ENCODE measurements at places on chromosomes 7 and 10.

- DNase-seq = no peak
These were observed 2.1 kb upstream of the JMJD1C start for GRCh38 chr10:63467841-63468240.

DNA sequence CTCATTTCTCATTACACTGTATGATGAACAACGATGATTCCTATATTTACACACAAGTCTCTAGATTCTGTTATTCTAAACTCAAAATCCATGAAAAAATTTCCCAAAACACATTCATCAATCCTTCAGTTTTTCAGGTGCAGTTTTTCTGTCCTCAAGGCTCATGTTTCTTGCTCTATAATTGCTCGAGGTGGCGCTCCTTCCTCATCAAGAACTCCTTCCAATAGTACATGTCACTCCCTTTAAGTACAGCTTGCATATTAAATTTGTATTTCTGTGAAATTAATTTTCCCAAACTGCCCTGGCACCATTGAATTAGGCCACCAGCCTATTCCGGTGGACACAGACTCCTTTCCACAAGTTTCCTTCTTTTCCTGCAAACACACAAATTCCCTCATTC lies 188.7 kb upstream of the MINDY3 start:
- DNase-seq = no peak

GRCh38 chr10:112792487-112793201 lies 157.4 kb upstream of the TCF7L2 start:
- no peak for DNase-seq

- DNase-seq = no peak
These were observed 103.5 kb upstream of the FAM3C start for GRCh38 chr7:121499624-121500023.

GRCh38 chr7:74143383-74143782 lies 30.8 kb upstream of the EIF4H start:
- DNase-seq = no peak

DNA sequence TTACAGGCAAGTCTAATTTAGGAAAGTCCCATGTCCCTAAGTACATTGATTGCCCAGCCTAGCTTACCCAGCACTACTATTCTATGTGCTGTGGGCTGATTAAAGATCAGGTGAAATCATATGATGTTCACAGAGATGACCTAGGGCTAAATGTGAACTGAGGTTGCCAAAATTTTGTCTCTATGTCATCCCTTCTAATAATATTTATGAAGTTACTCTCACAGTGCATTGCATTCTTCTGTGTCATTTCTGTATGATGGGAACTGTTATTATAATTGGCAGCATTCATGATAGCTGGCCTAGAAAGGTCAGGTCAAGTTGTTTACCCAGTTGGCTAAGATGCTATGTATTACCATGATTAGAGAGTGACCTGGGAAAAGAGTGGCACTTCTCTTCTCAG lies 2.8 kb upstream of the PDK4 start:
- DNase-seq = no peak

- DNase-seq = no peak
These were observed 9.1 kb downstream of the PRPS1L1 start for GRCh38 chr7:18018296-18019215.

- DNase-seq = no peak
These were observed 43.2 kb downstream of the HDAC9 start for GRCh38 chr7:18538554-18539250.

- no peak for DNase-seq
These were observed 77.2 kb downstream of the CDH23 start for GRCh38 chr10:71473671-71474599.

- DNase-seq = no peak
These were observed 17.9 kb upstream of the SMO start for GRCh38 chr7:129170441-129171021.

DNA sequence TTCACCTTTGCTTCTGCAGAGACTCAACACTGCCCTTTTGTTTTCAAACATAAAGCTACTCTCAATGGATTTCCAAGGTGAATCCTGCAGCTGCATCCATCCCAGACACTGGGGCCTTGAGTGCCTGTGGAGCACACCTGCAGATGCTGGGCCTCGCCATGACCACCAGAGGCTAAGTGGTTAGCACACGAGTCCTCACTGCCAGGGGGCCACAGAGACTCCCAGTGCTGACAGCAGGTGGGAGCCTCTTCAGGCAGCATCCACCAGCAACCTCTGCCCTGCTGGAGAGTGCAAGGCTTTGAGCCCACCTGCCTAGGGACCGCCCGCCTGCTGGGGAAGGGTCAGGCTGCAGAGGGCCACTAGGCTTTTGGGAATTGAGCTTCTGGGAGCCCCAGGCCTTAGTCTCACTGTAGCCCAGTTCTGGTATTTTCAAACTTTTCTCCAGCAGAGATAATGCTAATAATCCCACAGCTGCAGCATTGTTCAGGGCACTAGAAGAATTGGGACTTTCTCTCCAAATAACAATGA lies 9.4 kb upstream of the HPS1 start:
- DNase-seq = no peak

DNA sequence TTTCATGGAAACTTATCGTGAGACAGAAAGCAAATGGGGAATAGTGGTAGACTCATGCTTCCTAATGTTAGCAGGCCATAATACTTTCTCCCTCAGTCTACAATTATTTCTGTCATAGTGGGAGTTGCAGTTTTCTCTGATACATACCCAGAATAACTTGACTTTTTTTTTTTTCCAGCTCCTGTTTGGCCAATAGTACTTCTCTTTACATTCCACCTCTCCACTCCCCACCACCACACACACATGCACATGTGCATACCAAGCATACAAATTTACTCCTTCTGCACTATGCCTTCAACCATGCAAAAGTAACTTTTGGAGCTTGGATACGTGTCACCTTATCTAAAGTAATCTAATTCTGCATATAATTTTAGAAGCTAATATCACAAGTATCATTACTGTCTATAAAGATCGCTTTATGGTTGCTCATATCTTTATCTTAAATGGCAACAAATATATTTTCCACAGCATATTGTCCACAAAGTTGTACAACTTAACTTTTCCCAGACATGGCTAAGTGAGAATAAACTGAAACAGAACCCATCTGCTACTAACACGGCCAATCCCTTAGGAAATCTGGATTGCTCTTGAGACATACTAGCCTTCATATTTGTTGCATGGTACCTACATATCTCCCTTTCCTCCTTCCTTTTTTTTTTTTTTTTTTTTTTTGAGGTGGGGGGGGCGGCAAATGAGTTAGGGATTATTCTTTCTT lies 49.0 kb downstream of the TES start:
- no peak for DNase-seq

DNA sequence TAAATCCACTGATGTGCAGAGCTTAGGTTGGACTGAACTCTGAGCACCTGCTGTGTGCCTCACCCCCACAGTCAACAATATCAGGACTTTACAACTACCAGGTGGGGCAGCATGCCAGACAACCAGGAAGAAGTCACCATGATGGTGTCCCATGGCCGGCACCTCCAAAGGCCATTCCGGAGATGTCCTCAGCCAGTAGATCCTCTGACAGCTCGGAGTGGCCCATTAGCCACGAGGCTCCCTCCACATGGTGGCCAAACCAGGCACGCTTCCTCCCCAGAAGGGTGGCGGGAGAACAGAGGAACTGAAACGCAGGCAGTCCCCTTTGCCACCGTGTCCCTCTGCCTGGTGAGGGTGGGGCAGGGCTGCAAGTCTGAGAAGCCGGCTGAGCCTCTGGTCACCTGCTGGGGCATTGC lies 390.0 kb downstream of the TNS3 start:
- DNase-seq = no peak

- DNase-seq = no peak
These were observed 848.1 kb downstream of the PCDH15 start for GRCh38 chr10:53952698-53953630.

Measured in right kidney (tissue), 9 donors.